ENCODE measurements at places on chromosomes 16 and 17.
A peak's percentile ranks its signal among the peaks of the same experiment; 100 is the strongest.

GRCh38 chr16:73172241-73172972, 124.5 kb upstream of the ZFHX3 start:
- no peak for DNase-seq

DNA sequence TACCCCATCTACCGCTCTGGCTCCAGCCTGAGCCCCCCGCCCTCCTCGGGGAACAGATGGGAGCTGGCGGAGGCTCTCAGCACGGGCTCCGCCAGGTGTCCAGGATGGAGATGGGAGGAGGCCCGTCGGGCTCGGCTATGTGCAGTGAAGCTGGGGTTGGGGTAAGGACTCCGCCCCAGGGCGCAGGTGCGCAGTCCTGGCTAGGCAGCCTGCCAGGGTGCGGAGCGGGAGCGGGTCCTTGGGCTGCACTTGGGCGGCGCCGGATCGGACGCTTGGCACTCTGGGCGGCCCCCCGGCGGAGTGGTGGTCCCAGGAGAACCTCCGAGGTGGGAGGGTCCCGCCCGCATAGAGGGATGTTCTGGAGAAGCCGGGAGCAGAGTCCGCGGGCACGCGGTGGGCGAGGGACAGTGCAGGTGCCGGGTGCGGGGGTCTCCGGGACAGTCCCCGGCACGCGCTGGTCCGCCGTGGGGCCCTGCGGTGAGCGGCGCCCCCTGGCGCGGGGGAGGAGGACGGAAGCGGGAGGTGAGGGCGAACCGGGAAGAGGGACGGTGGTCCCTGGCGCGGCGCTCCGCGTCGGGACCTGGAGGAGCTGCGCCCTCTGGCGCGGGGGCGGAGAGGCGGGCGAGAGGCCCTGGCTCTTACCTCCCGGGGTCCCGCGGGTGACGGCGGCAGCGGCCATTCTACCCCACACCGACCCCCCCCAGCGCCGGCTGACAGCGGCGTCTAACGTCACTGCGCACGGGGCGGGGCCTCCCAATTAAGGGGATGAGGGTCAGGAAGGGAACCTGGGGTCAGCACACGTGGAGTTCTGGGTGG, at the start of gene CAMTA2:
CAMTA2 (minus strand) TSS at position 725 of the 816 bp plus-strand sequence. CDS start 1,453 bp downstream, outside the sequence.
- peak; percentile 91 for DNase-seq

DNA sequence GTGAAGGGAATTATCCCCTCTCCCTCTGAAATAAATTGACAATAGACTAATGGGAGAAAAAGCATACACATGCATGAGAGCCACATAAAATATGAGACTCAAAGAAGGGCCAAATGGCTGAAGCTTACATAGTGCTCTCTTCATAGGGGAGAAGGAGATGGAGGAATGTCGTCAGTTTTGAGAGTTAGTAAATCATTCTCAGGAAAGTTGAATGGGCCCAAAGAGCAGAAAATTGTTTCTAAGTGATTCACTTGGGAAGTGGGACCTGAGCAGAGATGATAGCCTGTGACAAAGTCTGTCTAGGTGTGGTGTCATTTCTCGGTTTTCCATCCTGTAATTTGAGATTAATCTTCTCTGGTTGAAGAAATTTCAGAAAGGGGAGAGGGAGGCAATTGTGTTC, 35.0 kb downstream of the BCAS3 start:
- no peak for DNase-seq

- DNase-seq, result no peak
Observed at GRCh38 chr16:29158785-29159184, 173.9 kb downstream of the LAT start.

GRCh38 chr16:16073001-16073545, 123.7 kb downstream of the ABCC1 start:
- no peak for DNase-seq

- no peak for DNase-seq
Observed at GRCh38 chr16:67248073-67248400, 742 bp upstream of the SLC9A5 start.

GRCh38 chr17:58956997-58957724, 149.5 kb downstream of the TRIM37 start:
- DNase-seq, result no peak

DNA sequence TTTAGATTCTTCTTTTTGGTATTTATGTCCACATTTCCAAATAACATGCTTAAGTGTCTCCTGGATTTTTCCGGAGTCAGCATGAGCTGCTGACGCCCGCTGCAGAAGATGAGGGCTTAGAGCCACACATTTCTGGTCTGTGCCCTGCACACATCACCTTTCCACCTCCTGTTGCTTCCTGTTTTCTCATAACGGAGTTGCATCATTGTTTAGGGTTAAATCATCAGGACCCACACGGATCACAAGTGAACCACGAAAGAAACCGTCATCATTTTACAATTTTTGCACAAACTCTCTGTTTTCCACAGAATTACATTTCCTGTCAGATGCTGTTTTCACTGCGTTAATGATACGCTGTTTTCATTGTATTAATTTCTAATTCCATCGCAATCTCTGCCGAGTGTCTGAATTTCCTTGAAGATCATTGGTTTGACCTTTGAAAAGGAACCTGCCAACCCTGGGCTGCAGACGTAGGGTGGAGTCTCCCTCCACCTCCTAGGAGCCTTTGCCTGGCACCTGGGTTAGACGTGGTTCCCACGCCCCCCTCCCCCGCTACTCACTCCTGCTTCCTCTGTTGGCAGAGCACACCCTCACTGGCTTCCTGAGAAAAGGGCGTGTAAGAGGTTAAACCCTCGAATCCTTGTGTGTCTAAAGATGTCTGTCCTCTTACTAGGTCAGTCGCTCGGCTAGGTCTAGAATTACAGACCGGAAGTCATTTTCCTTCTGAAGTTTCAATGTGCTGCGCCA, 68.2 kb downstream of the RNF213 start:
- DNase-seq, result no peak

DNA sequence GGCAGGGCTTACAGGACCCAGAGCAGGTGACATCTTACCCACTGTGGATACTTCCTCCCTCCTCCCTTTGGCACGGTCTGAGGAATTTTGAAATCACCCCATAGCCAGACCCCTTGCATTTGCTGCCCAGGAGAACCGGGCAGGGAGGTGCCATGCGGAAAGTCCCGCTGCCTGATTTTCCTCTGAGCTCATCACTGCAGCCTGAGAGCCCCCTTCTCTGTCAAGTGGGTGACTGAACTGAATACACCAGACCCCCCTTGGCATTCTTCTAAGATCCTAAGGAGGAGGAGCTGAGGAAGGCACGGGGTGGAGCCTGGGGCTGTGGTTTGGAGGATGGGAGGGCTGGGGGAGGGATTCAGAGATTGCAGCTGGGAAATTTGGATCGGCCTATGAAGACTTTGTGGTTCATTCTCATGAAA, 173.4 kb downstream of the RAB11FIP4 start:
- no peak for DNase-seq

GRCh38 chr16:49972961-49973360, 52.1 kb upstream of the CNEP1R1 start:
- no peak for DNase-seq

GRCh38 chr17:8622191-8622590, 8.3 kb downstream of the MYH10 start:
- DNase-seq, result no peak

DNA sequence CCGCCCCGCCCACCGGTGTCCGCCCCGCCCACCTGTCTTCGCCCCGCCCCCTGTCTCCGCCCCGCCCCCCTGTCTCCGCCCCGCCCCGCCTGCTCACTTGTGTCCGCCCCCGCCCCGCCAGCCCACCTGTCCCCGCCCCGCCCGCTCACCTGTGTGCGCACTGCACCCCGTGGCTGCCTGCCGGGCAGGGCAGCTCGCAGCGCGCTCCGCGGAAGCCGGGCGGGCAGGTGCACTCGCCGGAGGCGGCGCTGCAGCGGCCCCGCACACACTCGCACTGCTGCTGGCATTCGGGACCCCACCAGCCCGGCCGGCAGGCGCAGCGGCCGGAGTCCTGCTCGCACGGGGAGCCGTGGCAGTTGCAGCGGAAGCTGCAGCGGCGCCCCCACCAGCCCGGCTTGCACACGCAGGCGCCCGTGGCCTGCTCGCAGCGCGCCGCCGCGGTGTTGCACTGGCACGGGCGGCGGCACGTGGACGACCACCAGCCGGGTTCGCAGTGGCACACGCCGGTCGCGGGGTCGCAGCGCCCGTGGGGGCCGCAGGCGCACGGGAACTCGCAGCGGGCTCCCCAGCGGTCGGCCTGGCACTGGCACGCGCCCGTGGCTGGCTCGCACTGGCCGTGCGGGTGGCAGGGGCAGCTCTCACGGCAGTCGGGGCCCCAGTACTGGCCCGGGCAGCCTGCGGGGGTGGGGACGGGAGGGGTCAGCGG, 2.1 kb downstream of the SCARF1 start:
- peak; percentile 77 for DNase-seq

GRCh38 chr17:42989726-42990652, 8.2 kb upstream of the RPL27 start:
- no peak for DNase-seq

- DNase-seq, result no peak
Observed at GRCh38 chr16:7325834-7326233, 6.8 kb upstream of the RBFOX1 start.

GRCh38 chr16:1746693-1747195, 24.6 kb downstream of the NME3 start:
- no peak for DNase-seq

DNA sequence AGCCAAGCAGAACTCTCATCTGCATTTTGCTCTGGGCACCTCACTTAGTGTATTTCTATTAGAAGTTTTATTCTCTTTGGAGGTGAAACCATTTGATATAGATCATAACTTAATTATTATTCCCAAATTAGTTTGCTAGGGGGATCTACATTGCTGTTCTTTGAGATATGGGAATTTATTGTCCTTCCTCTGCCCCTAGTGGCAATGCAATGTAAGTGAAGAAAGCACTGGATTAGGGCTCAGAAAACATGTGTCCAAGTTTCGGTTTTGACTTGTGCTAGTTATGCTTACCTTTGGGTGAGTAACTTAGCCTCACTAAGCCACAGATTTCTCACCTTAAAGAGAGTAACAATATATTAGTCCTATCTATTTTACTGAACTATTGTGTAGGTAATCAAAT, 2.9 kb downstream of the KRT39 start:
- DNase-seq, result no peak

DNA sequence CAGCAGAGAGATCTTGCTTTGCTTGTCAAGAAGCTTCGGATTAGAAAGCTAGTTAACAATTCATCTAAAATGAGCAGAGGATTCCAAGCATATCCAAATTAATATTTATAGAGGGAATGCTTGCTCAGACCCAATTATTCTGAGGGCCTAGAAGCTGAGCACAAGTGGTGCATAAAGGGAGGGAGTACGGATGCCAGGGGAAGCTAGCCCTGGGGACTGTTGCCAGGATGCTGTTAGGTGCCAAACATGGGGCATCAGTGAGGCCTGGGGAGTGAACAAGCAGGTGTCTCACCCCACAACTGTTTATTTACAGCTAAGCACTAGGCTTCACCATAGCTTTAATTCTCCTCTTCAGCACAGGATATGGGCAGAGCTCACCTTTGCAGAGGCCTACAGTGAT, 684.1 kb upstream of the C16orf82 start:
- no peak for DNase-seq

GRCh38 chr17:77425791-77426641, 285.2 kb downstream of the SEC14L1 start:
- no peak for DNase-seq

- no peak for DNase-seq
Observed at GRCh38 chr16:21645261-21645721, 7.1 kb downstream of the IGSF6 start.

- no peak for DNase-seq
Observed at GRCh38 chr16:63323055-63323454, 1286.8 kb upstream of the CDH8 start.

DNA sequence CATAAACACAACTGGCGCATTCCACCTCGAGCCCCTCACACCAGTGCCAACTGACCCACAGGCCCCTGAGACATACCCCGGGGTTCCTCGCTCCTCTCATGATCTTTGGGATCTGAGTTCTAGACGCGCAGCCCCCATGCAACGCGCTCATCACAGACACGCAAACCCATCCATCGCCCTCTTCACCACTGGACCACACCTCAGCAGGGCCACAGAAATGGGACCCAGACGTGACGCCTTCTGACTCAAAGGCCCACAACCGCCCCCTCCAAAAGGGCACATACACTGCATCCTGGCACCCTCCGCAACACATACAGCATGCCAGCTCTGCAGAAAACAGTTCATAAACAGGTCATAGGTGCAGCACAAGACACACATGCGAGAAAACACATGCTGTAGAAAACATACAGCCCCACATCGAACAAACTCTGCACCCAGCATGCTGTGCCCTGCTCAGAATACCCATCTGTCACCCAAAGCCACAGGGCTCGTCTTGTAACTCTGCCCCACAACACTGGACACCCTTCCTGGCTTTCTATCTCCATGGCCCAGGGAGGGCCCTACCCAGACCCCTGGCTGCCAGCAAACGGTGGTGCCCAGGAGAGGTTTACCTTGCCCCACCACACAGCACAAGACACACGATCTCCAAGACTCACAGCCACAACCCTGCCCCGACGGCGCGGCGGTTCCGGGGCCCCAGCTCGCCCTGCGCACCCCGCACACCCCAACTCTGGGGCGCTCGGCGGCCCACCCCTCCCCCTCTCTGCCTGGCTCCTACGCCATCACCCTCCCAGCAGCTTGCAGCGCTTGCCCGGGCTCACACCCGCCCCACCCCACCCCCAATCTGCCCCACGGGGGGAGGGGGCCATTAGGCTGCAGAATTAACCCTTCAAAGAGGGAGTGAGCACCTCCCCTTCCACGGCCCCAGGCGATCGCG, 887 bp downstream of the ZBTB4 start:
- DNase-seq, result peak; percentile 71

DNA sequence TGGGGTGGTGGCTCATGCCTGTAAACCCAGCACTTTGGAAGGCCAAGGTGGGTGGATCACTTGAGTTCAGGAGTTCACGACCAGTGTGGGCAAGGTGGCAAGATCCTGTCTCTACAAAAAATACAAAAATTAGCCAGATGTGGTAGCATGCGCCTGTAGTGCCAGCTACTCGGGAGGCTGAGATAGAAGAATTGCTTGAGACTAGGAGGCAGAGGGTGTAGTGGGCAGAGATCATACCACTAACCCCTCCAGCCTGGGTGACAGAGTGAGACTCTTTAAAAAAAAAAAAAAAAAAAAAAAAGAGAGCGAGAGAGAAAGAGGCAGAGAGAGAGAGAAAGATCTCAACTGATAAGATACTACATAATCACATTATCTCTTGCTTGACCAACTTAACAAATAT, 45.9 kb downstream of the KANSL1 start:
- no peak for DNase-seq

DNA sequence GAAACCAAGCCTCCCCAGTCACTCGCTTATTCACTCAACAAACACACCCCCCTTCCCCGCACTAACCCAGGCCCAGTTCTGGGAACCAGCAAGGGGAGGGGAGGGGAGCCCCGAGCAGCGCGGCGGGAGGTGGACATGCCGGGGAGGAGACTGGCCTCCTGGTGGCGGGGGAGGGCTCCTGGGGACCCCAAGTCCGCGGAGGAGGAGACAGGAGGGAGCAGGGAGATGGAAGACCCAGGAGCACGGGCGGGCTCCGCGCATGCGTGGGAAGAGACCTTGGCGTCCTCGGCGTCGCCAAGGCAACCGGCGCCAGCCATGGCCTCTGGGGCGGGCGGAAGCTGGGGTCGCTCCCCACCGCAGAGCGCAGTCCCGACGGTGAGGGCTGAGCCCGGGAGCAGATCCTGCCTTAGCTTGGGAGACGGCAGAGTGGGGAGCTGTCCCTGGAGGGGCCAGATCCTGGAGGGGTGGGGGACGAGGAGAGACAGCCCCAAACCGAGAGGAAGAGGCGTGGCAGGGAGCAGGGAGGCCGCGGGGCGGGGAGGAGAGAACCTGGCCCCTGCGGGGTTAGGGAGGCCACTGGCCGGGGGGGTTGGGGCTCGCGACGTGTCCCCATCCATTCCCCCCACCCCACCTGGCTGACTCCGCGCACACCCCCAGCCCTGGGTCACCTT, at the start of gene PRR29:
PRR29 (plus strand) TSS at position 302 of the 671 bp plus-strand sequence; CDS start at position 316, 14 bp downstream.
- DNase-seq, result peak; percentile 68

- no peak for DNase-seq
Observed at GRCh38 chr17:17951524-17951923, 20.7 kb downstream of the TOM1L2 start.

All from T-helper 9 cell (primary cell).